ENCODE measurements at places on chromosomes 6 and 20.

DNA sequence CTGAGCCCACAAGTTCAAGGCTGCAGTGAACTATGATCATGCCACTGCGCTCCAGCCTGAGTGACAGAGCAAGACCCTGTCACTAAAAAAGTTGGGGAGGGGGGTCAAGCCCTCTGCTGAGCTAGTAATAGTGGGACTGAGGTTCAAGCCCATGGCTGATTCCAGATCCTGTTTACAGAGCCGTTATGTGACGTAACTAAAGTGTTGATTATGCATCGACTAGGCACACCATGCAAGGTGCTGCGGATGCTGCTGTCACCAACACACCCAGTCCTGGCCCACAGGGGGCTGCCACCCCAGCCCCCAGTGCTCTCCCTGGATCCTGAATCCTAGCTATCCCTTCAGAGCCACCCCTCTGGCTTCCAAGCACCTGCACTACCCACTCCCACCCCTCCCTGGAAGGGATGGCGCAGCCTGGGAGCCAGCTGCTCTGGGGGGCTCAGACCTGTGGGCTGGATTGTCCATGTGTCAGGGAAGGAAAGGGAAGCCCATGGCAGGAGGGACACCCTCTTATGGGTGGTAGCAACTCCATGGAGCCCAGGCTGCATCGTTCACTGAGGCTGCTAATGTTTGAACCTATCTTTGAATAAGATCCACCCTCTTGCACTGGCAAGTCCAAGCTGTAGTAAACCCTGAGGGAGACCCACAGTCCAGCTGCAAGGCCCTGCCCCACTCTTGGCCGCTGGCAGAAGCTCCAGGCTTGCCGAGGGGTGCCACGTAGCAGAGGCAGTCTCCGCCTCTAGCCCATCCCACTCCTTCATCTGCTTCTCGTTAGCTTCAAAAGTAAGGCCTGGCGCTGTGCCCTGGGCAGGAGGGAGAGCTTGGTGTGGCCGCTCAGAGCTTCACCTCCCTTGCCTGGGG, 95.0 kb downstream of the SNX5 start:
- no peak for DNase-seq

- no peak for DNase-seq
Measured at GRCh38 chr6:155154158-155154830, 109.5 kb upstream of the CLDN20 start.

DNA sequence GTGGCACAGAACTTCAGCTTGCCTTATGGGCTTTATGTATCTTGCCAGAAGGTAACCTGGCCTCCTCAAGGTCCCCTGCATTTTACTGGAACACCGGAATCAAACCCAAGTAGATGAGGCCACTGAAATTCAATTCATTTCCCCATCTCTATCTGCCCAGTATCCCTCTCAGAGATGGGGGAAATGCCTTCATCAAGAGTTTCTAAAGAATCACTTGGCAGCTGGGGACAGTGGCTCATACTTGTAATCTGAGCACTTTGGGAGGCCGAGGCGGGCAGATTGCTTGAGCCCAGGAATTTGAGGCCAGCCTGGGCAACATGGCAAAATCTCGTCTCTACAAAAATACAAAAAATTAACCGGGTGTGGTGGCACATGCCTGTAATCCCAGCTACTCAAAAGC, 12.9 kb downstream of the MDGA1 start:
- DNase-seq = no peak

DNA sequence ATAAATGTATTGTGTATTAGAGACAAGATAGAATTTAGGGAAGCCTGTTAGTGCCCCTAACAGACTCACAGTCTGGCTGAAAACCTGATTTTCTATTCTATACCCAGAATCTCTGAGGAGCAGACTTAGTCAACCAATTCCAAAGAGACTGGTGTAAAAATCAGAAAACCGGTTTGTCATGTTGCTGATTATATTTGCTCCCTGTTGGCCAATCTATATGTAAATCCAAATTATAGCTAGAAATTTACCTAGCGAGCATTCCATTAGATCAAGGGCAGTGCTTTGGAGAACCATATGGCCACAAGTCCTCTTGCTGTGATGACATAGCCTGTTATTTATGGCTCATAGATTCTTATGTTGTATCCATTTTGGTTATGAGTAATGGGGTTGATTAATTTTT, 4.8 kb downstream of the NFYA start:
- DNase-seq = no peak

GRCh38 chr6:44265722-44266233, 427 bp upstream of the NFKBIE start:
- no peak for DNase-seq

DNA sequence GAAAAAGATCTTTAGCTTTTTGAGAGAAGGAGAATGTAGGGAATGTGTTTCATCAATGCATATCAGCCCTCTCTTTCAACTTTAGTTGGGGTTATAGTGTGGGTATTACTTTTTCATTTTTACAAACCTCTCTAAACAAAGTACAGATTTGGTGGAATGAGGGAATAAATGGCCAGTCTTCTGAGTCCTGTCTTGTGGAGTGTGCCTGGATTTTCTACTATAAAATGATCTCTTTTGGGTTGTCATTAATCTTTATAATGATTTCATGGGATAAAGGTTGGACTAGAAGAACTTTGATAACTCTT, 209.3 kb downstream of the RNF144B start:
- no peak for DNase-seq

DNA sequence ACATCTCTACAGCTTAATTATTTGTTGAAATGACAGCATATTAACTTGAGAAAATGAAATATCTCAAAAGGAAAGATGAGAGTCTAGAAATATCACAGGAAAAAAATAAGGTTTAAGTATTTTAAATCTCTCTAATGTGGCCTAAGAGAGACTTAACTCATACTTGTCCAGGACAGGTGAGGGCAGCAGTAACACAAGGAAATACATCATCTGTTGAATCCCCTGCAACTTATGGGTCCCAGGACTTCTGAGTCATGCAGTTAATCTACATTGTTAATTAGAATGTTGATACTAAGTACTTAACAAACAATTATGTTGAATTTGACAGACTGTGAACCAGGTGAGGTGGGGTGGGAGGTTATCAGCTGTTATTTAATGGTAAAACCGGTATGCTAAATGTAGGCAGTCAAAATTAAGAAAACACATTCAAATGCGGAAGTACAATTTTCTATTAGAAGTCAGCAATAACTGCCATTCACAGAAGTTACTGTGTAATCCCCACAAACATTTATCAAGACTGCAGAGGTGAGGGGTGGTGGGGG, 87.9 kb downstream of the CEP57L1 start:
- DNase-seq = peak; percentile 27

GRCh38 chr20:60888771-60889170, 363.3 kb upstream of the CDH4 start:
- DNase-seq = no peak

GRCh38 chr6:109493865-109494264, 10.8 kb upstream of the ZBTB24 start:
- no peak for DNase-seq

- DNase-seq = no peak
Measured at GRCh38 chr20:24948939-24949679, at the start of gene CST7. CST7 (plus strand) TSS chr20:24949269; CDS start chr20:24949506, 237 bp downstream.

DNA sequence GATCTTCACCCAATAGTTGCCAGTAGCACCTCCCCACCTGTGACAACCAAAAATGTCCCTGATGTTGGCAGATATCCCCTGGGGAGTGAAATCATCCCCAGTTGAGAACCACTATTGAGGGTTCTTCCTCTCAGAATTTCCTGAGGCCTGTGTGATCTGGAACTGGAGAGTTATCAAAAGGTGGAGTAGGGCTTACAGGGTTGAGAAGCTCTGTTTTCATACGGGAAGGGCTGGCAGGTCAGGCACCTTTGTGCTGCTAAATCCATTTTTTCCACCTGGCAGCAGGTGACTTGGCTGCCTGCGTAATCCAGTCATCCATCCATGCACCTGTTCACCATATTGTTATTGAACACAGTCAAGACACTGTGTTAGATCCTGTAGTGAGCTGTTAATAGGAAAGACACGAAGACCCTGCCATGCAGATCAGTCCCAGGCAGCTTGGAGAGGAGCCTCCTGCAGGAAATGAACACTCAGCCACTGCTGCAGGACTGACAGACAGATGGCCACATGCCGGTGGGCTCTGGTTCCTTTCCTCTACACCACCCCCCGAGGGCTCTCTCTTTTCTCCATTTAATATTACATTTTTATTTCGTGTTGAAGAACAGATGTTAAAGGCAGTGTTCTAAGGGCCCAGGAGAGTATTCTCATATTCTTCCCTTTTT, 5.4 kb downstream of the DUSP22 start:
- DNase-seq = peak; percentile 48

DNA sequence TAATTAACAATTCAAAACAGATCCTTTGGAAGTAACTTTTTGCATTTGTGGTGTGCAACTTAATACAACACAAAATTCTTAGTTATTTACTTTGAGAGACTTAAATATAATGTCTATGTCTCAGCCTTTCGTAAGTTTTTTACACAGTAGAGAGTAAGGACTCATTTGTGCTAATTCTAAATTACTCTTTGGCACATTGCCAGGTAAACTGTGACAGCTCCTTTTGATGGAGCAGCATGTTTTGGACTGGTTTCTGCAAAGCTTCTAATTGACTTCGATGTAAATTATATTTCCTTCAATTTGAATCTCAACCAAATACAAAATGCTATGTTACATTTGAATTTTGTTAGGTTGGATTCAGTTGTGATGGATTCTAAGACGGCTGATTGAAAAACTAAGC, 450.7 kb upstream of the OPRM1 start:
- DNase-seq = no peak

DNA sequence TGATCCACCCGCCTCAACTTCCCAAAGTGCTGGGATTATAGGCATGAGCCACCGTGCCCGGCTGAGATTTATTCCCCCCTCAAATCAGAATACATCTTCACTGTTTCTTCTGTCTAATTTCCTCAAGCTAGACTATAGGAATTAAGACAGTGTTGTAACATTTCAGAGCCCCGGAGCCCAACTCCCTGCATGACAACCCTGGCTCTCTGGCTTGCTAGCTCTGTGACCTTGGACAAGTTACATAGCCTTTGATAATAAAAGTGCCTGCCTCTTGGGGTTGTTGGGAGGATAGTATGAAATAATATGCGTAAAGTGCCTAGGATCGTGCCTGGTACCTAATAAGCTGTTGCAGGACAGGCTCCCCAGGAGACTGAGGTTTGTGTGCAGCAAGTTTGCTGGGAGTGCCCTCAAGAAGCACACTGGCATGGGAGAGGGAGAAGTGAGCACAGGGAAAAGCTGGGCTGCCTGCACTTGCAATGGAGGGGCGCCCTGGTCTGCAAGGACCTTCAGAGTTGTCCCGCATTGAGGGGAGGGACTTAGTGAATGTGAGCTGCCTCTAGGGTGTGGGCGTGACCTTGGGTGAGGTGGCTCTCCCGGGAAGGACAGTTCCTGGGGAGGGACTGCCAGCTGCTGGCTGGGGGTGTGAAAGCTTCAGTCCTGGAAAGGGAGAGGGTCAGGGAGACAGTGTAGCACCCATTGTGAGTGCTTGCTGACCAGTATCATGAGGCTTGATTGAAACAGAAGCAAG, 43.4 kb downstream of the TAF8 start:
- no peak for DNase-seq

GRCh38 chr6:99940582-99940981, 53.4 kb downstream of the MCHR2 start:
- DNase-seq = no peak

DNA sequence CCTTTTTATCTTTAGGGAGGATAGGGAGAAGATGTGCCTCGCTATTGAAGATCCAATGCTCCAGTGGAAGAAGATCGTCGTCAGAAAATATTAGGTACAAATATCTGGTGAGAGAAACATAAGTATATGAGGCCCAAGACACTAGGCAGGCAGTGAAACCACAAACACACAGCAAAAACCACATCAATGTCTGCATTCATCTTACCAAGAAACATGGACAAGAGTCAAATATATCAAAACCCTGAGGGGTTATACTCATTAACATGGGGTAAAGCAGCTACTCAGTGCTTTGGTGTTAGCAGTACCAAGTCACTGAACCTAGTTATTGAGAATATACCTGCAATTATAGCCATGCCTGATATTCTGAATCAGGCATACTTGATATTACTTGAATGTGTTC, 101.4 kb upstream of the FAM184A start:
- no peak for DNase-seq

DNA sequence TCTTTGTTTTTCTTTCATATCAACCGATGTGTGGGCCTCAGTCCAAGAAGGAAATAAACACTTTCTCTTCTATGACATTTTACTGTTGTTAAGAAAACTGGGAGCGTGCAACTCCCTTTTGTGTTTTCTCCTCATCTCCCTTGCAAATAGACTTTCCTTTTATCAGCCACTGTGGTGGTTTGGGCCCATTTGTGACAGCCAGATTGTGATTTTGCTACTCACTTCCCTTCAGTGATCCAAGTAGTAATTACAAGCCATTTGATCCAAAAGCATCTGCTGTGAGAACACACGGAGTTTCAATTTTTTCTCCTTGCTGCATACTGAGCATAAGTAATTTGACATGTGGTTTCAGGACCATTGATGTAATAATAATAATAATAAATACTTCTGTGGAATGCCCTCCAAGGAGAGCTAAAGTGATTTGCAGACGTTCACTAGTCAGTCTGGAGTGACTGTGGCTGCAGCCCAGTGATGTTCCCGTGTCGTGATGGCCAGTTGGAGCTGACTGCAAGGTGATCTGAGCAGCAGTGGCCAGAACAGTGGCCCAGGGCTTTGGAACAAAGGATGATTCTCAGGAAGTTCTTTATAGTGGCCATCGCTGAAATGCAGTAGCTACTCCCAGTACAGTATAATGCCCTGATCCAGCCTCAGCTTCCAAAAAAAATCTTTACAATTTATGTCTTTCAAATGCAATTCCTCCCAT, 91.9 kb upstream of the CLDN20 start:
- no peak for DNase-seq

- no peak for DNase-seq
Measured at GRCh38 chr6:41375598-41376151, 40.3 kb downstream of the NCR2 start.

GRCh38 chr6:8245726-8246125, 143.4 kb upstream of the EEF1E1 start:
- DNase-seq = no peak

DNA sequence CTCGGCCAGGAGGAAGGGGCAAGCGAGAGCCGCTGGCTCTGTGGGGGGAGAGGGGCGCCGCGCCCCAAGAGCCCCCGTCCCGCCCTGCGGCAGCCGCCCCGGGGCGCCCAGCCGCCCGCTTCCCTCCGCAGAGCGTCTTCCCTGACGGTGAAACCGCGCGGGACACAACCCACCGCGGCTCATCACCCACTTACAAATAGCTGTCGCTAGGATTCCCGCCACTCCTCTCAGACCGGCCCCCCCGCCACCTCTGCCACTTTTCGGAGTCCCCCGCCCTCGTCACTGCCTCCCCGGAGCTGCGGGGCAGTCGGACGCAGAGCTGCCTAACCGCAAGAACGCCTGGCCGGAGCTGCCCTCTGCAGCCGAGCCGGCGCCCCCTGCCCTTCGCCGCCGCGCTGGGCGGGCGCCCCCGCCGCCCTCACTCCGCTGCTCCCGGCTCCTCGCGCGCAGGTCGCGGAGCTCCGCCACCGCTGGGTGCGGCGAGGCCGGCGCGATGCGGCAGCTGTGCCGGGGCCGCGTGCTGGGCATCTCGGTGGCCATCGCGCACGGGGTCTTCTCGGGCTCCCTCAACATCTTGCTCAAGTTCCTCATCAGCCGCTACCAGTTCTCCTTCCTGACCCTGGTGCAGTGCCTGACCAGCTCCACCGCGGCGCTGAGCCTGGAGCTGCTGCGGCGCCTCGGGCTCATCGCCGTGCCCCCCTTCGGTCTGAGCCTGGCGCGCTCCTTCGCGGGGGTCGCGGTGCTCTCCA, at the start of gene SLC35D3:
SLC35D3 (plus strand) TSS at position 366 of the 749 bp plus-strand sequence; CDS start at position 494, 128 bp downstream.
- DNase-seq = no peak

Data from NAMALWA (cell line).